ENCODE measurements at places on chromosomes 2 and 18.

DNA sequence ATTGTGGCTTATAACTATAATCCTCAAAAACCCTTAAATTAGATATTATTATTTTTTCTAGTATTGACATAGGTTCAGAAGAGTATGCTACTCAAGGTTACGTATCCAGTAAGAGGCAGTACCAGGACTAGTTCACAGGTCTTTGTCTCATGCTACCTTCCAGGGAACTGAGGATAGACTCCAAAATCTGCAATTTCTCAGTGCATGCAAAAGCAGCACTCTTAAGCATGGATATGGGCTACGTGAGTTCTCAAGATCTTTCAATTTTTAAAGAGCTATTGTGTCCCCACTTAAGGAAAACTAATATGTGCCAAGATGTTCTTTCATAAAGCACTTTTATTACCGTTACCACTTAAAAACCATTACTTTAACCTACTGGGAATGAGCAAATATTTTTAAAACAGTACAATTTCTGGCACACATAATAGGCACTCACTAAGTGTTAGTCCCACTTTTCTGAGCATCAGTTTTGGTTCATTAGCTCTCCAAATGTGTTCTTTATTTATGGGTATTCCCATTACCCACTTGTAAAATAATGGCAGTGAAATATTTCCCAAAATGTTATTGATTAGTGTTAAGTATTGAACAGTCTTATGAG, 113.8 kb upstream of the TTN start:
- DNase-seq = no peak

DNA sequence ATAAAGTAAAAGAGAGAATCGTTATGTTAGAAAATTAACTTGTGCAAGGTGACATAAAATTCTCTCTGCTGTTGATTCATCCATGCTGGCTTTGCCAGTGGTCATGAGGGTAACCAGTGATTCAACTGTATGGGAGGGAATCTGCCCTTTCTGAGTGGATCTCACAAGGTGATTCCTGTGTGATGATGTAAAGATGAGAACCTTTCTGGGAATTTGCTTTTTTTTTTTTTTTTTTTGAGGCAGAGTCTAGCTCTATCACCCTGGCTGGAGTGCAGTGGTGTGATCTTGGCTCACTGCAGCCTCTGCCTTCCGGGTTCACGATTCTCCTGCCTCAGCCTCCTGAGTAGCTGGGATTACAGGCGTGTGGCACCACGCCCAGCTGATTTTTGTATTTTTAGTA, 23.3 kb downstream of the RAB31 start:
- DNase-seq = no peak

GRCh38 chr2:86301009-86301408, 36.4 kb downstream of the REEP1 start:
- DNase-seq = no peak

- no peak for DNase-seq
These were observed 995.1 kb upstream of the DDX18 start for GRCh38 chr2:116819355-116819754.

GRCh38 chr18:37306432-37306831, 259.2 kb downstream of the CELF4 start:
- no peak for DNase-seq

- no peak for DNase-seq
These were observed 201.3 kb upstream of the GALNT5 start for GRCh38 chr2:157056200-157056676.

All from cortex of kidney (tissue), 1 donor.